ENCODE measurements at places on chromosomes 16 and 17.
A peak's percentile ranks its signal among the peaks of the same experiment; 100 is the strongest.

GRCh38 chr16:67543036-67543435, 14.4 kb downstream of the RIPOR1 start:
- no peak for DNase-seq

GRCh38 chr17:39517224-39517623, 55.9 kb downstream of the CDK12 start:
- no peak for DNase-seq

GRCh38 chr17:77572851-77573250, 385.7 kb upstream of the TNRC6C start:
- DNase-seq = no peak

DNA sequence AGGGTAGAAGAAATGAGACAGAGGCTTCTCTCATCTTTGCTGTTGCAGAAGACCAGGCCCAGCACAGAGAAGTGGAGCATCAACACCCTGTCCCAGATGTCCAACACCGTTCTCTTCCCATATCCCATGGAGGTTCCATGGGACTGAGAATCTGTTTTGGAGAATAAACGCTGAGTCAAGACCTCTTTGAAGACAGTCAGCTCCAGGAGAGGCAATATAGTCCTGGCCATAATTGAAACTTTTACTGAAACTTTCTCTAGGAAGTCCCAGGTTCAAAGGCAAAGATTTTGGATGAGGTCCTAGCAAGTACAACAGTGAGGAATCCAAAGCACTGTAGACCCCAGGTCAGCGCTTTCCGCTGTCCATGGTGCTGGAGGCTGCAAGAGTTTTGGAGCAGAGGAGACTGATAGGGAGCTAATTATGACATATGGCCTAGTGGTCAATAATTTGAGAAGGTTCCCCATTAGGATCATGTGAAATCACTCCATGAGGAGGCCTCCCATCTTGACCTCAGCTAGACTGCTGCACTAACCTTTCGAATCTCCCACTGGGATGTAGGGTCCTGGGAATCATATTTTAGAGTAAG, 36.0 kb downstream of the OSBPL7 start:
- DNase-seq = no peak

GRCh38 chr17:76121932-76122430, 18.4 kb upstream of the EXOC7 start:
- no peak for DNase-seq

DNA sequence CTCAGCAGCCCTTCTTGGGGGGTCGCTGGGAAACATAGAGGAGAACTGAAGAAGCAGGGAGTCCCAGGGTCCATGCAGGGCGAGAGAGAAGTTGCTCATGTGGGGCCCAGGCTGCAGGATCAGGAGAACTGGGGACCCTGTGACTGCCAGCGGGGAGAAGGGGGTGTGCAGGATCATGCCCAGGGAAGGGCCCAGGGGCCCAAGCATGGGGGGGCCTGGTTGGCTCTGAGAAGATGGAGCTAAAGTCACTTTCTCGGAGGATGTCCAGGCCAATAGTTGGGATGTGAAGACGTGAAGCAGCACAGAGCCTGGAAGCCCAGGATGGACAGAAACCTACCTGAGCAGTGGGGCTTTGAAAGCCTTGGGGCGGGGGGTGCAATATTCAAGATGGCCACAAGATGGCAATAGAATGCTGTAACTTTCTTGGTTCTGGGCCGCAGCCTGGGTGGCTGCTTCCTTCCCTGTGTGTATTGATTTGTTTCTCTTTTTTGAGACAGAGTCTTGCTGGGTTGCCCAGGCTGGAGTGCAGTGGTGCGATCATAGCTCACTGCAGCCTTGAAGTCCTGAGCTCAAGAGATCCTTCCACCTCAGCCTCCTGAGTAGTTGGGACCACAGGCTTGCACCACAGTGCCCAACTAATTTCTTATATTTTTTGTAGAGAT, 3.4 kb downstream of the STH start:
- DNase-seq = peak; percentile 61

DNA sequence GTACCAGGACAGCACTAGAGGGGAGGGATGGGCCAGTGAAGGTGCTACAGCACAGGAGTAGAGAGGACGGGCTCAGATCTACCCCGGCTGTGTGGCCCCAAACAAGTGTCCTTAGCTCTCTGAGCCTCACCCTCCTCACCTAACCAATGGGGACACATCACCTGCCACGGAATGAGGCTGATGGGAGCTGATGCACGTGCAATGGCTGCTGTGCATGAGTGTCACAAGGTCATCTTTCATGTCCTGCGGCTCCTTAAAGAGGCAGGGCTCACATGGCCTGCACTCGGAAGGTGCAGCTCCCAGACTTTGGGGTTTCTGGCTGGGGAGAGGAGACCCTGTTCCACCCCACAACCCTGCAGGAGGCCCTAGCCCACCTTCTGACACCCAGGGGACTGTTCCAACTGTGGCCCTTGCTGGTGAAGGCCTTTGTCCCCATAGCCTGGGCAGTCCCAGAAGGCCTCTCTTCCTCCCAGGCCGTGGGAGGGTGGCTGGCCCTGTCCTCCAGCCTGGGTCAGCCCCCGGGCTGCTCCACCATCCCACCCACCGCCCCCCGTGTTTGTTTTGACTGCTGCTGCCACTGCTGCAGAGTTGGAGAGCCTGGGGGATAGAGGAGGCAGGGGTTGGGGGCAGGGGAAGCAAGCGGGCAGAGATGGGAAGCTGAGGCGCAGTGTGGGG, 10.5 kb downstream of the HAP1 start:
- DNase-seq = no peak

- no peak for DNase-seq
These were observed 9.3 kb upstream of the WBP2 start for GRCh38 chr17:75864448-75864871.

DNA sequence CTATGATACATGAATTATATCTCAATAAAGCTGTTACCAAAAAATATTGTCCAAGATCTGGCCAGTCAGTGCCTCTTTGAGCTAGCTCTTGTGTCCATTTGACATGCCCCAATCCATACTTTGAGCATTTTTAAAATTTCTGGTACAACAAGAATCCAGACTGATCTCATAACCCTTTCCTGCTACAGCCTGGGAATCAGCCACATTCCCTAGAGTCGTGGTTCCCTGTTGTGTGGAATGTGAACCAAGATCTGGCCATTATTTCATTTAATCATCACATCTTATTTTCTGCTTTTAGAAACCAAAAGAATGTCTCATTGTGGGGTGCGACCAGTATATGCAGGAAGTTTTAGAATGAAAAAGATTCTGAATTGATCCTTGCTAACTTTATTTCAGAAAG, 34.3 kb upstream of the RPRML start:
- no peak for DNase-seq

GRCh38 chr16:49179714-49180330, 101.8 kb downstream of the CBLN1 start:
- no peak for DNase-seq

DNA sequence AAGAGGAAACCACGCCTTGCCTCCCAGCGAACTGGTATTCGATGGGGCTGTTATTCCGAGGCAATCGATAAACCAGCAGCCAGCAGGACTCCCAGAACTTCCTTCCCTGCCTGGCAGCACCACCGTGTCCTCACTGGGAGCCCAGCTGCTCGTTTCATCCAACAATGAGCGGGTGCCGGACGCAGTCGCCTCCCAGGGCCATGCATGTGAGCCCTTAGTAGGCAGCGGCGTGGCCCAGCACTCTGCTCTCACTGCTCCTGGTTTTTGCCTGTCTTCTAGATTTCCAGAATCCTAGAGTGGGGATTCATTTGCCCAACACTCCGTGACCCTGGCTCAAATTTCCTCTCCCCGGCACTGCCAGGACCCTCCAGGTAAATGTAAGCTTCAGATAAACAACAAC, 29.1 kb upstream of the RASD1 start:
- DNase-seq = no peak

DNA sequence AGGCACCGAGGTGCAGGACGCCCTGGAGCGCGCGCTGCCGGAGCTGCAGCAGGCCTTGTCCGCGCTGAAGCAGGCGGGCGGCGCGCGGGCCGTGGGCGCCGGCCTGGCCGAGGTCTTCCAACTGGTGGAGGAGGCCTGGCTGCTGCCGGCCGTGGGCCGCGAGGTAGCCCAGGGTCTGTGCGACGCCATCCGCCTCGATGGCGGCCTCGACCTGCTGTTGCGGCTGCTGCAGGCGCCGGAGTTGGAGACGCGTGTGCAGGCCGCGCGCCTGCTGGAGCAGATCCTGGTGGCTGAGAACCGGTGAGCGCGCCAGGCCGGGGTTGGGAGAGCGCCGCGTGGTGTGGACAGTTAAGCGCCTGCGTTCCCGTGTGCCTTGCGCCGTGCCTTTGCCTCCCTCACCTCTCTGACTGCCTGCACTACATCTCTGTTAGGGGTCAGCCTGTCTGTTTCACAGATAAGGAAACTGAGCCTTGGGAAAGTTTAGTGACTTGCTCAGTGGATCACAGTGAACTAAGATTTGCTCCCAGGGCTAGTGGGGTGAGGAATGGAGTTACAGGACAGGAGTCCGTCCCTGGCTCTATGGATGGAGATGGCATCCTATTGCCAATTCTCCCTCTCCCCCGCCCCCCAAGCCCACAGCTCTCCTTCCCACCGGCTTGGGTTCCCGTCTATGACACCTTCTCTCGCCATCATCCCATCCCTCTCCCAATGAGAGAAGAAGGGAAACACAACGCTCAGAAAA, 880 bp downstream of the SARM1 start:
- no peak for DNase-seq

DNA sequence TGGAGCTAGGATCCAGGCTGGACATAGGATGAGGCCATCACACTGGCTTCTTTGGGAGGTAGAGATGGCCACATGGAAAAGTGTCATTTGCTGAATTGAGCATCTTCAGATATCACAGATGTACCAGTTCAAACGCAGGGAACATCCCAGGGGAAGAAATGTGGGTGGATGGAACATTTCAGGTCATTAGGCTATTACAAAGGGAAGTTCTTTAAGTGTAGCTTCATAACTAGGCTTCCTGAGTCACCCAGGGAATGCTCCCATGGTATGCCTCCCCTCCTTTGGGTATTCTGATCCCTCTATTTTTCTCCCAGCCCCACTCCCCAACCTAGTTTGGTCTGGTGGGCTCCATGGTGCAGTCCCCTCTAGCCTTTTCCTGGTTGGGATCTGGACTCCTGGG, 69.8 kb upstream of the IRX3 start:
- DNase-seq = no peak

DNA sequence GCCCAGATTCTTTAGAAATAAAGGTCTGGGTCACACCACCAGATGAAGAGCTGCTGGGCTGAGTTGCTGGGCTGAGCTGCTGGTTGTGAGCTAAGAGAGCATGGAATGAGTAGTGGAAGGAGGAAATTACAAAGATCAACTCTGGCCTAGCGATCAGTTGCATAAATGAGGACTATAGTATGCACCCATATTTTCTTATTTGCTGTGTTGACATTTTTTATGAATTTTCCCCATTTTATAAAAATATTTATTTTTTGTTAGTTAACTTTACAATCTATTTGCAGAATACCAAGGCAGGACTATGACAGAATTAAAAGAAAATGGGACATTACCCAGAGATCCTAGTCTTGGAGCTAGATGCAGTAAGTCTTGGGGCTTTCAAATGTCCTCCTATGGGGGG, 23.6 kb upstream of the SLC13A2 start:
- DNase-seq = no peak

- no peak for DNase-seq
These were observed 28.3 kb upstream of the CDH15 start for GRCh38 chr16:89143201-89143741.

GRCh38 chr17:39605492-39606433, 2.0 kb downstream of the NEUROD2 start:
- DNase-seq = no peak

- no peak for DNase-seq
These were observed 205.1 kb upstream of the MAF start for GRCh38 chr16:79805621-79806020.

DNA sequence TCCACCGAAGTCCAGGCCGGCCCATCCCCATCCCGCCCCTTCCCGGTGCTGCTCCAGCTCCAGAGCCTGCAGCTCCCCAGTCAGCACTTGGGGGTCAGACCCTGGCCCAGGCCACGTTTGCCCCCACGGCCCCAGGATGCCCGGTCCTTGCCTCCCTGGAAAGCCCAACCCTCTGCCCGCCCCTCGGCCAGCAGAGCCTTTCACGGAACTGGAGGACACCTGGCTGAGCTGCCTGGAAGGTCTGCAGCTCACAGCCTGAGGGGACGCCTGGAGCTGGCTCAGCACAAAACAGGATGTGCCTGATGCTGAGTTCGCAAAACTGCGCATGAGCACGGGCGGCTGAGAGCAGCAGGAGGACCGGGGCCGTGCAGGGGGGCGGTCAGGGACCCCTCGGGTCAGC, 29.7 kb upstream of the SSTR5 start:
- no peak for DNase-seq

GRCh38 chr16:11386791-11387546, 41.7 kb downstream of the RMI2 start:
- no peak for DNase-seq

GRCh38 chr16:84884596-84885341, 65.0 kb downstream of the CRISPLD2 start:
- DNase-seq = no peak

- no peak for DNase-seq
These were observed 4.6 kb downstream of the ANKRD40 start for GRCh38 chr17:50703162-50703561.

- DNase-seq = no peak
These were observed 18.1 kb upstream of the TMEM98 start for GRCh38 chr17:32909787-32910369.

- no peak for DNase-seq
These were observed 110.5 kb downstream of the PMP22 start for GRCh38 chr17:15154618-15155017.

DNA sequence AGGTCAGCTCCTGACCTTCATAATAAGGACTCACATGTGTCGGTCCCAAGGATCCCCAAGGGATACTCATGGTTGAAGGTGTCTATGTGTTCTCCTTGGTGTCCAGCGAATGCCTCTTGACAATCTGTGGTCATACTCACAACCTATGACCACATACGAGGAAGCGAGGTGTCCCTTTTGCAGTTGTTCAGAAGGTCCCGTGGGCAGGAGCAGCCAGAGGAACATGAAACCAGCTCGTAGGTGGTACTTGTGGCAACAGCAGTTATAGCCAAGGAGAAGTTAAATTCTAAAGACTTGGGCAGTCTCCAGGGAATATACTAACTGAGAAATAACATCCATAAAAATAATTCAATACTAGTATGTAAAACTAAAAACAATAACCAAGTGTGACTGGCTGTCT, 685.3 kb downstream of the WWOX start:
- DNase-seq = no peak

- no peak for DNase-seq
These were observed 136.9 kb downstream of the RBFOX3 start for GRCh38 chr17:79473876-79474440.
